ENCODE measurements at places on chromosomes 16 and 17. TPM values are rescaled to one million over a fixed set of nuclear protein-coding genes. Genes with fewer than 3 reads are reported as not detected.
A peak's percentile ranks its signal among the peaks of the same experiment; 100 is the strongest.

MYH2 gene
- total RNA-seq, result not detected

KRT31 gene
- 0.26 TPM for total RNA-seq

KRT28 gene
- not detected for total RNA-seq

DYNLL2 gene
- total RNA-seq, result 27.3 TPM

GJC1 gene
- 0.53 TPM for total RNA-seq

NPIPA5 gene
- 0.38 TPM for total RNA-seq

DNA sequence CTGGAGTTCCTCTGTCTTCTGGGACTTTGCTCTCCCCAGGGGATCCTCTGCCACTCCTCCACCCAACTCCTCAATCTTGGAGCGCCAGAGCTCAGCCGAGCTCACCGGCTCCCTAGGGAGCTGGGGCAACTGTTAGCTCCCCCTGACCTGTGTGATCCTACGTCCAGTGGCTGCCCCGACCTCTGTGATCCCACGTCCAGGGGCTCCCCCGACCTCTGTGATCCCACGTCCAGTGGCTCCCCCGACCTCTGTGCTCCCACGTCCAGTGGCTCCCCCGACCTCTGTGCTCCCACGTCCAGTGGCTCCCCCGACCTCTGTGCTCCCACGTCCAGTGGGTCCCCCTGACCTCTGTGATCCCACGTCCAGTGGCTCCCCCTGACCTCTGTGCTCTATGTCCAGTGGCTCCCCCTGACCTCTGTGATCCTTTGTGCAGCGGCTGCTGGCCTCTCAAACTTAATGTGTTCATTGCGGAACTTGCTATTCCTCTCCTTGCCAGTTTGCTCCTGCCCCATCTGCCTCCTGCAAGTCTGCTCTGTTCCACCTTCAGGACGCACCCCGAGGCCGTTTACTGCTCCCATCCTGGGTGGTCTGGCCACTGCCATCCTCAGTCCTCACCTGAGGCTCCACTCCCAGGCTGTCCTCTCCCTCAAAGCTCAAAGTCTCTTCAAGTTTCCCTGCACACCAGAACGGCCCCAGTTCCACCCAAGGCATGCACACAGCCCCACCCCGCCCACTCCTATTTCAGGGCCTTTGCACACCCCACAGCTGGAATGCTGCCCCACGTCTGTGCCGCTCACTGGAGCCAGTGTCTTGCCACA, 2.8 kb downstream of the VPS9D1 start:
- DNase-seq, result no peak

DNA sequence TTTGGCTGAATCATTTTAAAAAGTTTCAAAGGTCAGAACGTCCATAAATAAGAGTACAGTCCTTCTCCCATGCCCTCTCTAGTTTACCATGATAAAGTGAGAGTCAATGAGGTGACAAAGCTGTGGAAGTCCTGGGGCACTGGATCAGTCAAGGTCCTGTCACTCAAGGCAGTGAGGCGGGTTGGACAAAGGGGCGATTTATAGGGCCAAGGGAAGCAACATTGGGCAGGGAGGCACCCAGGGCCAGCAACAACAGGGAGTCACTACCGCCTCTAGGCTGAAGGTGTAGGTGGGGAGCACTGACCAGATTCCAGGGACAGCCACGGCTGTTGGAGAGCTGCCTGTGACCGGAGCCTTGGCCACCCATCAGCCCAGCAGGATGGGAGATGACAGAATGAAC, 28.6 kb upstream of the DYNLL2 start:
- no peak for DNase-seq

DNA sequence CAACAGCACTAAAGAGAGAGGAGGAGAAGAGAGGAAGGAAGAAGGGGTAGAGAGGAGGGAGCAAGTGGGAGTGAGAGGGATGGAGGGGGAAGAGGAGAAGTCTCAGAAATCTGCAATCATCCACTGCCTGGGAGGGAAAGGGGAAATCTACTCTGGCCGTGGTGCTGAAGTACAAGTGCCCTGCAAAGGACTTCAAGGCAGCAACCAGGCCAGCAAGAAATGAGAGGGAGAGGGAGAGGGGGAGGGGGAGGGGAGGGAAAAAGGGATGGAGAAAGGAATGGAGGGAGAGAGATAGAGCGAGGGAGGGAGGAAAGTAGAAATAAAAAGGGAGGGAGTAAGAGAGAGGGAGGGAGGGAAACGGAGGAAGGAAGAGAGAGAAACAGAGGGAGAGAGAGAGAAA, 130.8 kb upstream of the EEF2KMT start:
- DNase-seq, result no peak

DNA sequence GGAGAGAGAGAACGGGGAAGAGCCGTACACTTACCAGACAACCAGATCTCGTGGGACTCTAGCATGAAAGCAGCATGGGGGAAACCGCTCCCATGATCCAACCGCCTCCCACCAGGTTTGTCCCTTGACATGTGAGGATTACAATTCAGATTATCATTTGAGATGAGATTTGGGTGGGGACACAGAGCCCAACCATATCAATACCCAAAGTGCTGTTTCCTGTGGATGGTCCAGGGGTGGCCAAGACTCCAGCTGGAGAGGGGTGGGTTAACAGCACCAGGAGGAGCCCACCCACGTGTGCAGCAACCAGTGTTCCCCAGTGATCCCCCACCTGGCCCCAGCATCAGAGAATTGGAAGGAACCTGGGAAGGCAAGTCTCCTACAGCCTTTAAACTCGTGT, 50.2 kb upstream of the CMIP start:
- DNase-seq, result no peak

GRCh38 chr17:28725660-28726225, 290 bp downstream of the TLCD1 start:
- peak; percentile 63 for DNase-seq

DNA sequence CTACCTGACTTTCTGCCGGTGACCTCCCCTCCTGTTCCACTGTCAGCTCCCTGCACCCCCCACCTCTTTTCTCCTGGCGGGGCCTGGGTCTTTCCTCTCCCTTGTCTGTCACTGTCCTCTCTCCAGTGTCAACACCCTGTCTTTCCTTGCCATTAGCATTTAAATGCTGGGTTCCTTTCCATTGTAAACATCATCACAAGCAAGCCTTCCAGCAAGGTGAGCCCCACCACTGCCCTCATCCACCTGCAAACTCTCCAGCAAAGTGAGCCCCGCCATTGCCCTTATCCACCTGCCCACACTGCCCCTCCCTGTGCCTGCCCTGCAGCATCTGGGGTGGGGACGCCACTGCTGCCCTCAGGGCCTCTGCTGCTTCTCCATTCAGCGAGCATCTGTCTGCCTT, 195.0 kb downstream of the ENGASE start:
- DNase-seq, result no peak

GRCh38 chr16:29986231-29986630, 9.2 kb downstream of the HIRIP3 start:
- DNase-seq, result no peak

Data from bronchial epithelial cell (primary cell).